Fibroblast of lung (primary cell): ENCODE measurements at places on chromosomes 5 and 9. TPM values are rescaled to one million over a fixed set of nuclear protein-coding genes. Genes with fewer than 3 reads are reported as not detected.

DNA sequence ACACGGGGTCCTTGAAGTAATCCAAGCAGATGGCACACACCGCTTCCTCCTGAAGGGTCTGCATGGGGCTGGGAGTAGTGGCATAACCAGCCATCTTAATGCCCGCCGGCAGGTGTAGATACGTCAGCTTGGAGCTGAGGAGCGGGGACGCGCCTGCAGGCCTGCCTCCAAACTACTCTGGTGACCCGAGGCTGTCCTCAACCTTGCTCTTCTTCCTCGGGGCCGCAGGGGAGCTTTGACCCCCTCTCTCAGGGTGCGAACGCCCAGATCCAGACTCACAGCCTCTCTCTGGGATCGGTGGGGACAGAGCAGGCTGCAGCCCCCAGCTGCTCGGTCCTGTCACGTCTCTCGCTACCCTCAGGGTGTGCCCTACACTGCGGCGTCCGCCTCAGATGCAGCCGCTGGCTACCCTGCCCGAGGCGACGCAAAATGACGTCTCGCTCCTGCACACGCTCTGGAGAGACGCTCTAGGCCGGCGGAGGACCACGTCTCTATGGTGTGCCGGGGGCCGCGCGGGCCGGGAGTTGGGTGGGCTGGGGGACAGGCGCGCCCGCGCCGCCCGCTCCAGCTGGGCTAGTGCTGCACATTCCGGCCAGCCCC lies at the start of gene TRIM52:
Gene TRIM52, minus strand, starts transcription at position 424 of the 600 bp plus-strand sequence. Its CDS starts 330 bp downstream, at position 94.
- DNase-seq, result peak; percentile 88

- no peak for DNase-seq
These were observed 96.7 kb downstream of the NUDT12 start for GRCh38 chr5:103465891-103466290.

- DNase-seq, result no peak
These were observed 1078.9 kb upstream of the CDH9 start for GRCh38 chr5:28117273-28117672.

DNA sequence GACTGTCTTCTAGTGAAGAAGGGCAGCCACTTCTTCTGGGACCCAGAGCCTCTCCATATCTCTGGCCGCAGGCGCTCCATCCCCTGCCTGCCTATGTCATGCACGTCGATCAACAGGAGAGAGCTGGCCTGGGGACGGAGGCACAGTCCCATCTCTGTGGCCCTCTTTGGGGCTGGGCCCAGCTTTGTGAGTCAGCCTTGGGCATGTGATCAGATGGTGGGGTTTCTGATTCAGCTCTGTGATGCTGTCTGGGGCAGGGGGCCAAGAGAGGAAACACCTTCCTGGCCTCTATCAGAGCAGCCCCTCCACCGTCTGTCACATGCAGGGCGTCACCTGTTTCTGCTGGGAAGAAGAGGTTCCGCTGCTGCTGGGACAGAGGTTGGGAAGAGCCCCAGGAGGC lies 72.6 kb downstream of the MVB12B start:
- DNase-seq, result no peak

GRCh38 chr9:71910650-71911060 lies 338 bp downstream of the ABHD17B start:
- DNase-seq, result no peak

The SLC6A19 gene
- total RNA-seq, result not detected in 2 replicates

The KIAA0825 gene
- 3.1 and 3.6 TPM in 2 replicates for total RNA-seq

The TICAM2 gene
- total RNA-seq, result 4.1 and 8.8 TPM in 2 replicates

The MYOT gene
- not detected in 2 replicates for total RNA-seq
